A673 (cell line): ENCODE measurements at places on chromosomes 1 and 21.

- no peaks in the 10 kb centered on the region for H3K36me3 ChIP-seq
- DNase-seq = no peak
- H3K4me3 ChIP-seq = no peak overlapping the region
- H3K27ac ChIP-seq = no peak overlapping the region
- no peaks in the 10 kb centered on the region for H3K4me1 ChIP-seq
Measured at GRCh38 chr1:212467843-212468482, 35.2 kb downstream of the NENF start.

DNA sequence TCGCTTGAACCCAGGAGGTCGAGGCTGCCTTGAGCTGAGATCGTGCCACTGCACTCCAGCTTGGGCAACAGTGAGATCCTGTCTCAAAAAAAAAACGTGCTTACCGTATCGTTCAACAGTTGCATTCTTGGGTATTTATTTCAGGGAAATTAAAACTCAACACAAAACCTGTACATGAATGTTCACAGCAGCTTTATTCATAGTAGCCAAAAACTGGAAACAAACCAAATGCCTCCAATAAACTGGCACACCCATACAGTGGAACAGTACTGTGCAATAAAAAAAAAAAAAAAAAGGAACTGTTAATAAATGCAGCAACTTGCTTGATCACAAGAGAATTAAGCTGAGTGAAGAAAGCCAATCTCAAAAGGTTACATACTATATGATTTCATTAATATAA, 6.7 kb downstream of the KHDRBS1 start:
- no peaks in the 10 kb centered on the region for H3K27me3 ChIP-seq
- no peak for DNase-seq
- peaks cover 29% of the 10 kb centered on the region for H3K36me3 ChIP-seq

DNA sequence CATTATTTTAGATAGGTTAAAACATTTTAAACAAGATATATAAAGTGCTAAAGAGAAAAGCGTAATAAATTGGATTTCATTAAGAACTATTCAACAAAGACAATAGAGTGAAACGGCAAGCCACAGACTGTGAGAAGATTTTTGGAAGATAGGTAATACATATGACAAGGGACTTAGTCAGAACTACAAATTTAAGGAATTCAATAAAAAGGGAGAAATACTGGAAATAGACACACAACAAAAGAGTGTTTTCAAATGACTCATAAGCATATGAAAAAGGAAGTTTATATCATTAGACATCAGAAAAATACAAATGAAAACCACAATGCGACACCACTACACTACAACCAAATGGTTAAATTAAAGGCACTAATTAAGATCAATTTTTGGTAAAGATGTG, 90.5 kb downstream of the GDAP2 start:
- no peaks in the 10 kb centered on the region for H3K27me3 ChIP-seq
- H3K4me3 ChIP-seq = no peak overlapping the region
- no peaks in the 10 kb centered on the region for H3K36me3 ChIP-seq
- H3K27ac ChIP-seq = no peak overlapping the region

DNA sequence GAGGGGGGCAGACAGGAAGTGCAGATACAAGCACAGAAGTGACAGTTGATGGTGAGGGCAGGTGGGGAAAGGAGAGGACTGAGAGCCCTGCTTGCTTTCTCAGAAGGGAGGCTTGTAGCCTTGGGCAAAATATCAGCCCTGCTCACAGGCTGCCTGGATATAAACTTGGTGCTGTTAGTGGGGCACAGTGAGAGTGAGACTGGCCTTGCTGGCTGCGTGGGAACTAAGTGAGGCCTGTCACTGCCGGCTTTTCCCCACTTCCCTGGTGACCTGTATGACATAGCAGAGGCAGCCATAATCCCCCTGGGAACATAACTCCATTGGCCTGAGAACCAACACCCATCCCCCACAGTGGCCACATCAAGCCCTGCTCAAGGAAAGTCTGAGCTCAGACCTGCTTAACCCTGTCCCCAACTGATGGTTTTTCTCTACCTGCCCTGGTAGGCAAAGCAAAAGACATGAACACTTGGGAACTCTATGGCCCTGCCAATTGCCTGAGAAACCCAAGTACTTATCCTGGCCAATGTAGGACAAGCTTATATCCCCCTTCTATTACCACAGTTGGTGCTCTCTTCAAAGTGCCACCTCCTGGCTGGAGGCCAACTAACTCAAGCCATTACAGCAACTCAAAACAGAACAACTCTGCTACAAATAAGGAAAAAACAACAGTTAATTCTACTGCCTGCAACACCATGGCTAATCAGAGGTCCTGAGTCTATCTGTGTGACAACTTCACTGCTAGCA, 472.7 kb downstream of the PLPP3 start:
- no peaks in the 10 kb centered on the region for H3K27me3 ChIP-seq
- no peak for DNase-seq
- H3K27ac ChIP-seq = no peak overlapping the region

- no peak for DNase-seq
- no peaks in the 10 kb centered on the region for H3K27me3 ChIP-seq
- no peak overlapping the region for H3K4me3 ChIP-seq
- H3K27ac ChIP-seq = no peak overlapping the region
Measured at GRCh38 chr21:45091550-45092322, 17.4 kb downstream of the ADARB1 start.

DNA sequence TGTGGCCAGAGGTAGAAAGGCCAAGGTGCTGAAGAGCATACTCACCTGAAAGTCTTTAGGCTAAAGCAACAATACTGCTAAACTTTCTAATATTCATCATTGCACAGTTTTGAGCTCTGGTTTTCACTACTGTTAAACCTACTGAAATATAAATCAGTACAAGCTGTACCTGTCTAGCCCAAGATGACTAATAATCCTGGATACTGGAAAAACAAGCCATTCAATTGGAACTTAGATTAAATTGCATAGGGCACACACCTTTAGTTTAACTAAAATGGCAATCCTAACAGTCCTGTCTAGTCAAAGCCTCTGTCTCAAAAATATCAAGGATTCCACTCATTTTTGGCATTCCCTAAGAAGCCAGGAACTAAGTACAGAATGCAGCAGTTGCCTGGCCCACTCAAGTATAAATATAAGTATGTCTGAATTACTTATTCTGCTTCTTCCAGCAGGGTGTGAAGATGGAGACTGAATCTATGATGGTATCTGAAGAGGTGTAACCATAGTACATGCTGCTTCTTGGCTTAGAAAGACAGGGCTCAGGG, 3.1 kb downstream of the CHML start:
- H3K27ac ChIP-seq = no peak overlapping the region
- no peak for DNase-seq
- peak overlapping the region; percentile 70 for H3K4me3 ChIP-seq
- no peaks in the 10 kb centered on the region for H3K4me1 ChIP-seq
- H3K36me3 ChIP-seq = no peaks in the 10 kb centered on the region
- H3K27me3 ChIP-seq = no peaks in the 10 kb centered on the region

GRCh38 chr21:45370575-45370974, 34.4 kb upstream of the COL18A1 start:
- H3K27ac ChIP-seq = no peak overlapping the region
- H3K27me3 ChIP-seq = no peaks in the 10 kb centered on the region
- H3K36me3 ChIP-seq = no peaks in the 10 kb centered on the region

DNA sequence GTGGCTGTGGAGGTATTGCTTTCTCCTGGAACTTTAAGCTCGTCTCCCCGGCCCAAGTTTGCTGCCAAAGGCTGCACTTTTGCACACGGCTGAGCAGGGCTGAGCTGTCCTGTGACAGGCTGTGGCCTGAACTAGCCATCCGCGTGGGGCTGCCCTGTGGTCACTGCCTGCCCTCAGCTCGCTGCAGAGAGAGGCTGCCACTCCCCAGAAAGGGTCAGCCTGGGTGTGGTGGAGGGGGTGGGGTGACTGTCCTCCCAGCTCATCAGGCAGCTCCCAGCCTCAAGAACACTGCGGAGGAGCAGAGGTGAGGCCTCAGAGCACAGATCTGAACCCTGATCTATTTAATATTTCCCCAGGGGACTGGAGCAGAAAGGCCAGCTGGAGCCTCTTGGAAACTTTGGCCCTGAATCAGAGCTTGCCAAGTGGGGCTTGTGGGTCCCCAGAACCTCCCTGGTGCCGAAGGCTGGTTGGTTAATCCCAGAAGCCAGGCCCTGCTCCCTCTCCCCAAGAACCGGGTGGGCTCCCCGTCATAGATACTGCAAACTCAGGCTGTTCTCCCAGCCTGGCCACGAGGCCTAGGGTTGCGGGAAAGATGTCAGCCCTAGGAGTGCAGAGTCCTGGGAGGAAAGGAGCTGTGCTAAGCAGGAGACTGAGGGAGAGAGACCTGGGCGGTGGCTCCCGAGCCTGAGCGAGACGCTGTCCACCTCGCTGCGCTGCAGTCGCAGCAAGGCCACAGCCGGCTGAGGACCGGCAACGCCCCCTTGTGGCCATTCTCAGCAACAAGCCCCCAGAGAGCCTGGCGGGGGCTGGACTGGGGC, 125.1 kb upstream of the IPO9 start:
- no peaks in the 10 kb centered on the region for H3K36me3 ChIP-seq
- no peaks in the 10 kb centered on the region for H3K27me3 ChIP-seq
- H3K4me3 ChIP-seq = no peak overlapping the region
- DNase-seq = peak; percentile 87
